CMK (cell line): ENCODE measurements at places on chromosomes 1 and 21.

DNA sequence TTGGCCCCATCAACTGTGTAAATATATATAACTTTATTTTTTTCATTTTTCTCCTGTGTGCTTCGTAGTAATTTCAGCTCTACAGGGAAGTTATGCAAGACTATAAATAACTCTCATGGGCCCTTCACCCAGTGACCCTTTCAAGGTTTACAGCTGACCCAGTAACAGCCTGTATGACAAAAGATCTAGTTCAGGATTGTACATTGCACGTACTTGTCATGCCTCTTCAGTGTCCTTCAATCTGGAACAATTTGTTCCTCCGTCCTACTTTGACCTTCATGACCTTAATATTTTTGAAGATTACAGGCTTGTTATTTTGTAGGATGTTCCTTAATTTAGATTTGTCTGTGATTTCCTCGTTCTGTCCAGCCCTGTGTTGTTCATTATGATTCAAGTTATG lies 40.5 kb downstream of the BRINP2 start:
- no peak for DNase-seq

- no peak for DNase-seq
These were observed 24.9 kb downstream of the KLHDC7A start for GRCh38 chr1:18505666-18506065.

DNA sequence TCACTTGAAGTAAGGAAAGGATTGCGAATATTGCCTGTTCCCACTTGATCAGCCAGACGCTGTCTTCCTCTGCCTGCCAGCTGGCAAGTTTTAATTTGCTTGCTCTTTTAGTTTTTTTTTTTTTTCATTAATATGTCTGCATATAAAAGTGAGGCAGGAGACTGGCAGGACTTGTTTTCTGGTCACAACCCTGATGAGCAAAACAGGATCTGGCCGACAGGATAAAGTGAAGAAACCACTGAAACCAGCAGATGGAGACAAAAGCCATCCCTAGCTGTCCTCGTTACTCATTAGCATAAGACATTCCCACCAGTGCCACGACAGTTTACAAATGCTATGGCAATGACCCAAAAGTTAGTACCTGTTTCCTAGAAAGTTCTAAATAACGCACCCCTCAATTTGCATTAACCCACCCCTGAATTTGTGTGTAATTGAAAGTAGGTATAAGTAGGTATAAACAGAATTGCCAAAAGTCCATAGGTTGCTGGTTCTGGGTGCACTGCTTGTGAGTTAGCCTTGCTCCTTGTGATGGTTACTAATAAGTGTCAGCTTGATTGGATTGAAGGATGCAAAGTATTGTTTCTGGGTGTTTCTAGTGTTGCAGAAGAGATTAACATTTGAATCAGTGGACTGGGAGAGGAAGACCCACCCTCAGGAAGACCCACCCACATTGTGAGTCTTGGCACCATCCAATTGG lies 60.8 kb downstream of the ZNF684 start:
- DNase-seq = no peak

GRCh38 chr1:30758785-30759380 lies 1.3 kb upstream of the LAPTM5 start:
- DNase-seq = no peak

DNA sequence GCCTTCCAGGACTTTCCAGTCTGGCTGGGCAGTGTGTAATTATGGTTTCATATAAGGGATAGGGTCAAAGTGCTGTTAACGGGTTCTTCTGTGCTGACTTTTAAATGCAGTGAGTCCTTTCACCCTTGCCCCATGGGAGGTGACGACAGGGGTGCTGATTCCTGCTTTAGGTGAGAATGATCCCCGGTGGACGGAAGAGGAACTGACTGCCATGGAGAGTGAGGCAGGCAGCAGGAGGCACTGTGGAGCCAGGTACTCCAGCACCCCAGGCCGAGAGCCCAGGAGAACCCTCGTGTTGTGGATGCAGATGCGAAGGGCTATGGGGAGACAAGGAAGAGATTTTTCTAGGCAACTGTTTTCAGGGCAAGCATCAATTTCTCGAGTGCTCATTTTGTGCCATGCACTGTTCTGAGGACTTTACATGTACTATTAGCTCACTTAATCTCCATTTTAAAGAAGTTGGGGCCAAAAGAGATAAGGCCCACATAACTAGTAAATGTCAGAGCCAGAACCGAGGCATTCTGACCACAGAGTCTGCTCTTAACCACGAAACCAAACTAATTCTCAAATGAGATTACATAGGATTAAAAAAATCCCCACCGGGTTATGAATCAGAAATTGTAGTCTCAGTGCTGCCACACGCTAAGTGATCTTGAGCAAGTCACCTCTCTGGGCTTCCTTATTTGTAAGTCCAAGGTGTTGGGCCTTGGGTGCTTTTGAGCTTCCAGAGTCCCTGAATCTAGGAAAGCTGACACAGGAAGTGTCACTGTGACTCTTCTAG lies 28.2 kb downstream of the STPG1 start:
- no peak for DNase-seq

DNA sequence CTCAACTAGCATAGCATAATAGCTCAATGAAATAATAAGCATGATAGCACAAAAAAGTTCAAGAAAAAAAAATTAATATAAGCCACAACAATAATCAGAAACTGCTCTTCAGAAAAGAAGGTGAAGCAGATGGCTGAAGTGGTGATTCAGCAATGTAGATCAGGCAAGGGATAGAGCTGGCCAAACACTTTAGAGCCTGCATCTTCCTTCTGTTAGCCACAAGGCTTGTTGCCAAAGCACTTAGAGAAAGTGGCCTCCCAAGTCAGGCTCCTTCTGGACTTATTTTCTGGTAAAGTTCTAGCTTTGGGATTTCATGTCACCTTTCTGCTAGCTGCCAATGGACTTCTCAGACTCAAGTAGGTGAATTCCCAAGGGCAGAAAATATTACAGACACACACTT lies 60.3 kb upstream of the C1orf87 start:
- no peak for DNase-seq

DNA sequence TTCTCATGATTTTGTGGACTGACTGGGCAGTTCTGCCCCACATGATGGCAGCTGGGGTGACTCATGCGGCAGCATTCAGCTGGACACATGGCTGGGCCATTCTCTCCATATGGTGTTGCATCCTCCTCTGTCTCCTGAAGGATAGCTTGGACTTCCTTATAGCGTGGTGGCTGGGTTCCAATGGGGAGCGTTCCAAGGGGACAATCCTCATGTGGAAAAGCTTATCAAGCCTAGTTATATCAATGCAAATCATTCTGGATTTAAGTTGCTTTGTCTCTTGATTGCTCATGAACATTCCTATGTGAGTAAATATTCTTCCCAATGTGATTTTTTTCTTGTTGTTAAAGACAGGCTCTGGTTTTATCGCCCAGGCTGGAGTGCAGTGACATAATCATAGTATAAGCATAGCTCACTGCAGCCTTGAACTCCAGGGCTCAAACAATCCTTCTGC lies 13.2 kb upstream of the SLC2A1 start:
- no peak for DNase-seq

DNA sequence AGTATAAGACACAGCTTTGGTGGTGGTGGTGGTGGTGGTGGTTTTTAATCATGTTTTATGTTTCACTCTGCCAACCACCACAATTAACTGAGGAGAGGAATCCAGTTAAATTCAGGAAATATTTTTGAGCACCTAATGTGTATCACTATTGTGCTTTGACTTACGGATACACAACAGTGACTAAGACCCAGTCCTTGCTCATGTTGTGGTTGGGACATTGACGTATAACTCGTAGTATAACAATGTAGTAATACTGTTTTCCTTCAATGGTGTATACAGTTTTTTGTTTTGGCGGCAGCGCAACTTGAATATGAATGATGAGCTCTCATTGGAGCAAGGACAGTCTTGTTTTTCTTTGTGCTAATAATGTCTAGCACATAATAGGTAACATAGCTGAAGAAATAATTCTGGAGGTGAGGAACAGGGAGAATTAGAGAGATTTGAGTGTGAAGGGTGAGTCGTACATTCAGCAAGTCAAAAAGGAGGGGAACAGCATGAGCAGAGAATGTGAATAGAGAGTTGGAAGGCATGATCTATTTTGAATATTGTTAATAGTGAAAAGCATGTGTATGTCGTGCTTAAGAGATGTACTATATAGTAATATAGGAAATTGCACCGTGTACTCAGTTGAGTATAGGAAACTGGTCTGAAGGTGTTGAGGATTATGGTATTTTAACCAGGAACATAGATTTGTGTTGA lies 5.5 kb downstream of the CACYBP start:
- DNase-seq = no peak

GRCh38 chr1:109623601-109624161 lies 4.0 kb downstream of the AMPD2 start:
- no peak for DNase-seq

DNA sequence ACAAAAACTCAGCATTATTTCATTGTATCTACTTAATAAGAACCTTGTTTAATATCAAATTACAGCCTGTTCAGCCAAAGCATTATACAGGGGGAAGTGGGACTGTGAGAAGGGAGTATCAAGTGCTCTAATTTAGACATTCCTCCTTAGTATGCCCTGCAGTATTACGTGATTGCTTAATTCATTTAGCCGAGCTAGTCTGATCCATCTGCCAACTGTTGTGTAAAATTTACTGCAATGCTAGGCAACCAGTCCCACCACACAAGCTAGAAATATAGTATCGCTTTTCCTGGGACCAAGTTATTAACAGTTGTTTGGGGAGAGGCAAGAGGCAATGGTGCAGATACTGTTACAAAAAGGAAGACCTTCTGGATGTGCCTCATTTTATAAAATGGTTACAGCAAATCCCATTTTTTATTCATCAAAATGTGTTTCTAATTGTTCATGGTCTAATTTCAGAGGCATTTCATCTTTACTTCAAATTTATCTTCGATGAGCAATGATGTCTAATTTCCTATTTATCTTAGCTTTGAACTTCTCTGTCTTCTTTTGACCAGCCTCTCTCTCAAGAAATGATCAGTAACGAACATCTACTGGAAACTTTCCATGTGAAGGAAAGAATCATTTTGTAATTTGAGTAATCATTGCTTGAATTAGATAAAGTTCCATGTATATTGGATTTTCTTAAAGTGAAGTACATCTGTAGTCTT lies 283.3 kb downstream of the DUSP10 start:
- DNase-seq = no peak
